Activated CD4-positive, alpha-beta T cell treated with anti-CD3 and anti-CD28 coated beads for 1 hour (primary cell): ENCODE measurements at places on chromosomes 4 and X.

DNA sequence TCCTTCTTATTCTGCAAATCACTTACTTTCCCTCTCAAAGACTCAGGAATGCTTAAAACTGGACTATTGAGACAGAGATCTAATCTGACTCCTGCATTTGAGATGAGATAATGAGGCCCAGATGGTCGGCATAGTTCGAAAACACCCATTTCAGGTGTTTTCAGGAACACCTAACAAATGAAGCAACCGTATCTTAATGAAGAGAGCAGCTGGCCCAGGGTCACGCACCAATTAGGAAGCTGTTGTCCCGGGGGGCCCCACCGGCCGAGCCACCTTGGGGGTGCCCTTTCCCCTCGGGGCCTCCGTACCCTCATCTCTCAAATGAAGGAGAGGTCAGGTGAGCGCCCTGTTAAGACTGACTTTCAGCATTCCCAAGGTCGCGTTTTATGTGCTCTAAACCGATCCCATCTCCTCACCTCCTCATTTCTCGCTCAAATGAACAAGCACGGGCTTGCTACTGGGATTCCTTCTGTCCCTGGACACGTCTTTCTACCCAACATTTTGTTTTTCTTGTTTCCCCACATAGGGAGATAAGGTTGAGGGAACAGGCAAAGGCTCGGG lies 824 bp downstream of the LRPAP1 start:
- DNase-seq = no peak

DNA sequence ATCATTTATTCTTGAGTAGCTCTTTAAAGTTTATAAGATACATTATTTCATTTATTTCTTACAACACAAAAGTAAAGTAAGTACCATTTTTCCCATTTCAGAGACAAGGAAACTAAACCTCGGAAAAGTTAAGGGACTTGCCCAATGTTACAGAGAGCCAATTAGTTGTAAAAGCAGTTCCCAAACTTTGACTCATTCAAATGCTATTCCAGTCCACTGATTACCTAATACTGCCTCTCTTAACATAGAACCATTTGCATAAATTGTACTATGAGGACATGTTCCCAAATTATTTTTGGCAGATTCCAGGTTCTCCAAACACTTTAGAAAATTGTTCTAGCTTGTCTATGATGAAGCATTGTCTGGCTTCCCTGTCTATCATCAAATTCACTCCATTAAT lies 45.6 kb upstream of the GRIA3 start:
- no peak for DNase-seq

DNA sequence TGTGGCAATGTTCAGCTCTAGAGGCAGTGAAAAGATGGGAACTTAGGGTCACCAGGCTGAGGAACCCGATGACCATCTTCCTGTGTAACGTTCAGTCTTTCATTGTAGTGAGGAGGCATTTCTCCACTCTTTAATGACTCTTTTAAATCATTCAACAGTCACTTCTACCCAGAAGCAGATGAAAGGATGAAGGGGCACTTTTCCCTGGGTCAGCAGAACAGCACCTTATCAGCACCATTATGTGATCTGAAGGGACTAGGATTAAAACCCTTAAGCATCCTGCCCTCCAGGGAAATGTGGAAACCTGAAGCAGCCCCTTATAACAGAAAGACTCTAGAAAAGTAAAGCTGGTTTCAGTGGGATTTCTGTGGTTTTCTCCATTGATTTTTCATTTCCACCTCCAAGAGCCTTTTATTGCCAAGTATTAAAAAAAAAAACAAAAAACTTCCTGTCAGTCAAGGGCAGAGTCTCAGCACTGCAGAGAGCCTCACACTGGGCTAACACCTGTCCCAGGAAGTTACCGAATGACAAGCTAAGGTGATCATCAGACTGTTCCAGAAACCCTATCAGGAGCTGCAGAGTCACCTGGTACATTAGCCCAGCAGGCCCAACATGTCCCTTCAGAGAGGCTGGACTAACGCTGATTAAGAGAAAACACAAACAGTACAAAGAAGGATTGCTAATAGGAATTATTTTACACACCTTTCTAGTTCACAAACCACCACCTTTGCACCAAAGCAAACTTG lies 185.9 kb downstream of the SHROOM3 start:
- no peak for DNase-seq

GRCh38 chr4:173005912-173006633 lies 162.5 kb upstream of the GALNT7 start:
- no peak for DNase-seq

GRCh38 chr4:16449406-16449805 lies 223.1 kb upstream of the TAPT1 start:
- DNase-seq = no peak

DNA sequence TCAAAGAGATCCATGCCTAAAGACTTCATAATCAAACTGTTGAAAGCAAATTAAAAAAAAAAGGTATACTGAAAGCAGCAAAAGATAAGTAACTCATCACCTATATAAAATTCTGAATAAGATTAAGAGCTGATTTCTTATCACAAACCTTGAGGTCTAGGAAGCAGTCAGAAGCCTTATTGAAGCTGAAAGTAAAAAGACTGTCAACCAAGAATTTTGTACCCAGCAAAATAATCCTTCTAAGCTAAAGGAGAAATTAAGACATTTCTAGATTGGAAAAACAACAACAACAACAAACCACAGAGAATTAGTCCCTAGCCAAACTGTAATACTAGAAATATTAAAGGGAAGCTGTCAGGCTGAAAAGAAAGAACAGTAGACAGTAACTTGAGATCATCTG lies 622.9 kb downstream of the PCDH7 start:
- no peak for DNase-seq

DNA sequence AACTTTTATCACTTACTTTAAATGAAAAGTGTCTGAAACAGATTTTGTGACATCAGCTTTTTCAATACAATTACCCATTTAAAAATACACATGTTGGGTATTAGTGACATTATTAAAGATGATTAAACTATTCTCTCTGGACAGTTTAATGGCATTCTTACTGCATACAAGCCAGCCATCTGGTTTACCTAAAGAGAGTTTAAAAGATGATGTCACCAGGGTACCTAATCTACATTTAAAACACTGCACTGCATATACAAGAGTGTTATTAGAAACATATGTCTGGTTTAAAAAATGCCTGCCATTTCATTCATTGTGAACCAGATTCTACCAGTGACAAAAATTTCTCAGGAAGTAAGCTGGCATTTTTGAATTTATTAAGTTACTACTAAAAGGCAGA lies 919.1 kb downstream of the ADGRL3 start:
- DNase-seq = no peak

DNA sequence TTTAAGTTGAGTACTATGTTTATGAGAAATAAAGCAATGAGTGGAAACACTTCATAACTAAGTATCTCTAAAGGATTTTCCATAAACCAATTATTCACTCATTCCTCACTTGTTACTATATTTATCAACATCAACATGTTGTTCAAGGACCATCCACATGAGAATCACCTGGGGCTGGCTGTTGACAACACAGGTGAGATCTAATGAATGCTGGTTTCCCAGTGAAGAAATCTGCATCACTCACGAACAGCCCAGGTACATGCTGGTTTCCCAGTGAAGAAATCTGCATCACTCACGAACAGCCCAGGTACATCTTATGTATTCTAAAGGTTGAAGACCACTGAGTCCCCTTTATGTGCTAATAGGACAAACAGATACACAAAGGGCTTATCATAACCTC lies 32.5 kb downstream of the TSPAN5 start:
- DNase-seq = no peak

DNA sequence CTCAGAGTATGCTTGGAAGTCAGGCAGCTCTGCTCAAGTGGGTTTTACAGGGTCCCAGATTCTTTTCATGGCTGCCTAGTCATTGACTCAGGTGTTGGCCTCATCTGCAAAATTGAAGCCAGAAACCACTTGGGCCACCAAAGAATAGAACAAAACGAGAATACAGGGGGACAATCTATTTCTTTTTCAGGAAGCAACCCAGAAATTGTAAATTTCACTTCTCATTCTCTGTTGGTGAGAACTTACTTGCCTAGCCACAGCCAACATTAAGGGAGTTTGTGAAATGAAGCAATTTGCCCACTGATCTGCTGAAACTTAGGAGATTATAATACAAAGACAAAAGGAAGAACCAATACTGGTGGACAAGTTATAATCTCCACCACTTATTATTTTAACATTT lies 8.6 kb upstream of the TKTL2 start:
- no peak for DNase-seq

- DNase-seq = no peak
Observed at GRCh38 chr4:143362349-143363046, 25.8 kb downstream of the GAB1 start.

DNA sequence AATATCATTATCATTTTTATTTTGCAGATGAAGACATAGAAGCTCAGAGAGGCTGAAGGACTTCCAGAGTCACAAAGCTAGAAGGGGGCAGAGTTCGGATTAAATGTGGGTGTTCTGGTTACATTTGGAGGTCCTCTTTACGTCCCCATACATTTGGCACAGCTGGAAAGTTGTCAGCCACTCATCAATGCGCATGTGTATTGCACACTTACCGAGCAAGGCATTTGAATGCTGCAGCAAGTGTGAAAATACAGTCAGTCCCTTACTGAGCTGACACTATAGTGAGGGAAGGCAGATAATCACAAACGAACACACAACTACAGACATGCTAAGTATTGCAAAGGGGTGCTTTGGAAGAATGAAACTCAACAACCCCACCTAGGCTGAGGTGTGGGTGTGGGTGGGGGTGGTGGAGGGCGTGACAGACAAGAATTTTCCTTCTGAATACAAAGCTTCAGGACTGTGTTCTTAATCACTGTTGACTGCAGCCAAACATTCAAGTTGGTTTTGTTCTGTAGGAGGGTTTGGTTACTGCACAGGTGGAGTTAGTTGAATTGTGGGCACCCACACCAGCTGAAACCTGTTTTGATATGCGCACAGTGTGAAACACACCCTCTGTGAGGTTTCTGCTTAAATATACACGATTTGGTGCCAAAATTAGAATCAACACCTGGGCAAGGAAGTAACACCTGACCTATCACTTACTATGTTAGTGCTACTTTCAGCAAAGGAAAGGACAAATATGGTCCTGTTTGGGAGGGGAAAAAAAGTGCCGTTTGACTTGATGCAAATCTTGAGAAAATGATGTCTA lies 72.4 kb downstream of the COQ2 start:
- DNase-seq = peak; percentile 16

DNA sequence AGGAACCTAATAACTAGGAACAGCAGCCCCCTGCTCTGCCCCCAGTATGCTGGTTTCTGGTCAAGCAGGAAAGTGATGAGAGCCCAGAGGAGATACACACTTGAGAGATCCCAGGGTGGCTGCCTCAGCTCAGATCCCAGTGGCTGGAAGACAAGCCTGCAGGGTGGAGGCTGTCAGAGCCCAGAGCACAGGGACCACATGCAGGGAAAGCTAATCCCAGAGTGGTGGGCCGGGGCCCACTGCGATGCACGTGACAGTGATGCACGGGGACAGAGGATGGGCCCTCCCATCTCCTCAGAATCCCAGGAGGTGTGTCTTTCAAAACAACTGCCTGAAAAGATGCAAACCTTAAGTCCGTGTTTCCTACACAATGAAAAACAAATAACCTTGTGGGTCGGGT lies 29.1 kb upstream of the CRMP1 start:
- no peak for DNase-seq

DNA sequence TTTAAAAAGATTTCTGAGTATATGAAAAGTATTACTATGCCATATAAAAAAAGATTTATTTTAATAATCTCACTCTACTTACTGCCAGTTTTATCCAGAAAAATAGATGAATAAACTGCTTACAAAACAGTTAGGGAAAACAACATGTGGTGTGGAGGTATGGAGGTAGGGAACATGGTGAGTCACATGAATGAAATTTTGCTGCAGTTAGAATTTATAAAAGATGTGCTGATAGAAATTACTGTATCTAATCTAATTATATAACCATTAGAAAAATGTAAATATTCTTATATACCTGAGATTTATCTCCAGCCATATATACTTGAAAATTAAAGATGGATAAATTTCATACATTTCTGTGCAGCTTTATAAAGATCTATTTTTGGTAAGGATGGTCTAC lies 184.0 kb upstream of the ANK2 start:
- DNase-seq = no peak

DNA sequence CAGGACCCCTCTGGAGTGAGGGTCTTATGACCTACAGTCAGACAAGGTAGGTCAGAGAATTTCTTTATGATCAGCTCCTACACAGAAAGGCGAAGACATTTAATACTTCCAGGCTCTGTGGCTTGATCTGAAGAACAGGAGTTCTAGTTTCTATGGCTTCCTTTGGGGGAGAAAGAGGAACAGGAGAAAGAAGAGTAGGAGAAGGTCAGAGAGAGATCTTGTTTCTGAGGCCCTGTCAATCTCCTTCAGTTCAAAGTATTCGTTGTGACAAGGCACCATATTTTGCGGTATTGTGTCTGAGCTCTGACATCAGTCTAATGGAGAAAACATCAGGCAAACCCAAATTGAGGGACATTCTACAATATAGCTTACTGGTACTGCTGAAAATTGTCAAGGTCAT lies 16.7 kb downstream of the TMSB4X start:
- DNase-seq = no peak

DNA sequence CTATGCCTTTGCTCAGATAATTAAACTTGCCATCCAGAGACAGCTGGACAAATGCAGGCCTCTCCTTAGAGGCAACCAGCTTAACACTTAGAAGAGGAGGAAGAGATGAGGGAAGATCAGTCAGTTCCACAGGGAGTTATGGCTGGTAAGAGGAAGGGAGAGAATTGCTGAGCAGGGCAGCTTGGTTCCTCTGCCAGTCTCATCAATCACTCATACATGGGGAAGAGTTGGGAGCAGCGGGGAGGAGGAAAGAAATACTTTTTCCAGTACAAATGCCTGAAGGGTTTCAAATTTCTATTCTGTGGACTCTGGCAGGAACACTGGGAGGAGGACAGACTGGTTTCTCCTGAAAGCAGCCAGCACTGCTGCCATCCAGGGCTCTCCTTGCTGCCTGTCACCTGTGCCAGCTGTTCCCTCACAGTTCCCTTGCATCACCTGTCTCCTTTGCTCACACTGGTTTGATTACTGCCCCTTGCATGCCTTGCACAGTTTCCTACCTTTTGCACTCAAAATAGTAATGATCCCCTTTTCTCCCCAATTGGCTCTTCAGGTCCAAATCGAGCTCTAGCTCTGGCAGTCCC lies 59.5 kb downstream of the PGRMC2 start:
- no peak for DNase-seq

GRCh38 chrX:8034058-8034457 lies 106.8 kb upstream of the PNPLA4 start:
- no peak for DNase-seq

DNA sequence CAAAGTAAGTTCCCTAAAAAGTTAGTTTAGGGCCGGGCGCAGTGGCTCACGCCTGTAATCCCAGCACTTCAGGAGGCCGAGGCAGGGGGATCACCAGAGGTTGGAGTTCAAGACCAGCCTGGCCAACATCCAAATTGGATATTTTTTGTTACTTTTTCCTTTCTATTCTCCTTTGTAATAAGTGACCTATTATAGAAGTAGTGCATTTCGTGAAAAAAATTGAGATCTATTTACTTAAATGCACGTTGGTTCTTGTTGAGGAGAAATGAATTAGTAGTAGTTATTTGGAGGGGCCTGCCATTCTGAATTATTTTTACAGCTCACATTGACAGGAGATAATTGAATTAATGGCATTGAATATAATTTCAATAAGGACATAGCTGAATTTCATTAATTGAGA lies 22.3 kb upstream of the NDUFC1 start:
- DNase-seq = no peak

GRCh38 chr4:140556372-140557085 lies 12.2 kb downstream of the UCP1 start:
- no peak for DNase-seq

GRCh38 chr4:105978684-105979296 lies 83.5 kb downstream of the NPNT start:
- no peak for DNase-seq
